Vagina (tissue), 2 donors: ENCODE measurements at places on chromosomes 3 and 15. TPM values are rescaled to one million over a fixed set of nuclear protein-coding genes. Genes with fewer than 3 reads are reported as not detected.

DNA sequence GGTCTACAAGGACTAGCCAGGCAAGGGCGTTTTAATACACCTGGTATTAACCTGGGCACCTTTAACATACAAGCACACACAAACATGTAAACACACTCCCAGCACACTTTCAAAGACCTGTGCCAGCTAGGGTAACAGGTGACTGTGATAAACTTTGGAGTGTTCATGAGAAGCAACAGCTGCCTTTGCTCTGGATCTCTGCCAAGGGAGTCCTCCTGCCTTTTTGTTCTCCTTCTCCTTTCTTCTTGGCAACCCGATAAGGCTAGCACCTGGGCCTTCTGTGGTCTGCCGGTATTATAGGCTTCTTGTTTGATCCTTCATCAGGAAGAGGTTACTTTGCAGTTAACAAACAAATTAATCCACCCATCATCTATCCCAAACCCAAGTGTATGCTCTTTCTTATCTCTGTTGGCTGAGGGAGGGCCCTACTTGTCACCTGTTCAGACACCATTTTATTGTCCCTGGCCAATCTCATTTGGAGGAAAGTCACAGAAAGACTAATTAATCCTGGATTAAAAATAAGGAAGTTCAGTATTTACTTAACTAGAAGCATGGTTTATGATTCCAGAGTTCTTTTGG is at the start of gene RETNLB:
Gene RETNLB (minus strand): TSS at position 7 of the 579 bp plus-strand sequence. CDS start 225 bp downstream, outside the sequence.
- DNase-seq: no peak

GRCh38 chr3:67640023-67640660 is 14.3 kb downstream of the SUCLG2 start:
- no peak for DNase-seq

- DNase-seq: no peak
Measured at GRCh38 chr3:120424976-120425570, 25.7 kb downstream of the FSTL1 start.

DNA sequence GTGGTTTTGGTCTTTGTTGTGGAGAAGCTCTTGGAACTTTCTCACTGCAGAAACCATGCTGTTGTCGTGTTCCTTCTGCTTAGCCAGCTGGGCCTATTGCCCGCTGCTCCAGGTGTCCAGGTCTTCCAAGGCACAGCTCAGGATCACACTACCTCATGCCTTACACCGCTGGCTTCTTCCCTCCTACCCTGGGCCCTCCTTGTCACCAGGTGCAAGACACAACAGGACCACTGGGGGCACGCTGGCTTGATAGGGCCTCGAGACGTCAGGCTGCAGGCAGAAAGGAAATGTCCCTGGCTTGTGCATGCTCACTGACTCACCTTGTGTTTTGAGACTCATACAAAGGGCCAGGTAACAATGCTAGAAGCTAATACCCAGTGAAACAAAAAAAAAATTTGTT is 32.3 kb downstream of the PAQR9 start:
- DNase-seq: no peak

DNA sequence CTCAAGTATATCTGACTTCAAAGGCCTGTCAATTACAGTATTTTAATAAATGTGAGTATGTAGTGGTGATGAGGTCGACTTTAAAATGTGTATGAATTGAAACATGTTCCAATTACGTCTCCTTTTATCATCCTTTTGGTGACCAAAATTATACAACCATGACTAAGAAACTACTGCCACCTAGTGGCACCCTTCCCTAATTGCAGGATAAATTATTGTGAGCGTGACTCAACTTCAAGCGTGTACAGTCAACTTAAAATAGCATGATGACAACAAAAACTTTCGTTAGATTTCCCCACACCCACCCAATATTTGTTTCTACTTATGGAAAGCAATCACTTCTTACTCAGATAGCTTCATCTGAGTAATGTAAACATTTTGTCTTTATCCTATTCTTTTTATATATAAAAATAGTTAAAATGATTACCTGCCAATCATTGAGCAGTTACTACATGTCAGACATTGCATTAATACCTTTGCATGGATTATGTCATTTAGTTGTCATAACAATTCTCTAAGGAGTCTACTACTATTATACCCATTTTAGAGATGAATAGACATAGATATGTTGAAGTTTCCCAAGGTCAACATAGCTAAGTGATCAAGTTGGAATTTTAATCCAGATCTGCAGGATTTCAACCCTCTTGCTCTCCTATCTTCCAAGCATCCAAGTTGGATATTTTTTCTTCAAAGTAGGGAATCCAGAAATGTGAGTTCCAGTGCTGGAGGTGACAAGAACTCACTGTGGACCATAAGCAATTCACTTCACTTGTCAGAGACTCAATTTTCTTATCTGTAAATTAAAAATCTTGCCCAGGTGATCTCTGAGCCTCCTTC is 106.0 kb downstream of the MEX3B start:
- no peak for DNase-seq

DNA sequence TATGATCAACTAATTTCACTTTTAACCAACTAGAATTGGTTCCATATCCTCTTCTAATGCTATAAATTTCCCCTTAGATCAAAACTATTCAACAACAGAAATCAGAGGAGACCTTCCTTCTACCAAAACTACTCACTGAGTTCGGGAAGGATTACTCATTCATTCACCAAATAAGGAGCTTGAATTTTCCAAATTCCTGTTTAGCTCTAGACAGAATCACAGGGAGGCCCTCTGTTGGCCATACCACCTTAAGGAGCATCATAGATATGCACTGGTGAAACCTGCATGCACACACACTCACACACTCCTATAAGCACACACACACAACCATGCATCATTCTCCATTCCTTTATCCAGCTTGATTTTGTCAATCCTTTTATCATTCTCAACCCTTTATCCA is 49.0 kb downstream of the SUCLG2 start:
- no peak for DNase-seq

Gene PPP1R14D
- not detected for total RNA-seq

Gene ACKR4
- total RNA-seq: not detected
